ENCODE measurements at places on chromosomes 6 and 20. TPM values are rescaled to one million over a fixed set of nuclear protein-coding genes. Genes with fewer than 3 reads are reported as not detected.

- no peak for DNase-seq
Measured at GRCh38 chr6:112330071-112330878, 16.9 kb upstream of the RFPL4B start.

Gene STMND1
- total RNA-seq, result not detected

- no peak for DNase-seq
Measured at GRCh38 chr6:9511157-9511556, 903.7 kb downstream of the TFAP2A start.

DNA sequence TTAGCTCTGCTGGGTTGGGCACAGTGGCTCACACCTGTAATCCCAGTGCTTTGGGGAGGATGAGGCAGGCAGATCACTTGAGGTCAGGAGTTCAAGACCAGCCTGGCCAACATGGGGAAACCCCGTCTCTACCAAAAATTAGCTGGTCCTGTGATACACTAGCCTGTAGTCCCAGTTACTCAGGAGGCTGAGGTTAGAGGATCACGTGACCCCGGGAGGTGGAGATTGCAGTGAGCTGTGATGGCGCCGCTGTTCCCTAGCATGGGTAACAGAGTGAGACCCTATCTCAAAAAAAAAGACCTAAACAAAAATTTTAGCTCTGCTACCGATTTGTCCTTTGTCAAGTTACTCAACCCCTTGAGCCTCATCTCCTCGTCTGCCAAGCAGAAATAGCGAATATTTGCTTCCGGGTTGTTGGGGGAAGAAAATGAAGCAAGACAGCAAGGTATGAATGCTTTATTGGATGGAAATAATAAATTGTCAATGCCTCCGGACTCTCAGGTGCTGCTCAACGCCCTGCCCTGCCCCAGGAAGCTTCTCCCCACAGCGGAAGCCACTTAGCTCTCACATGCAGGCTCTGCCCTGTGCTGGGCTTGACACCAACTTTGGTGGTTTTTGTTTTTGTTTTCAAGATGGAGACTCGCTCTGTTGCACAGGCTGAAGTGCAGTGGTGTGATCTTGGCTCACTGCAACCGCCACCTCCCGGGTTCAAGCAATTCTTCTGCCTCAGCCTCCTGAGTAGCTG lies 24.9 kb upstream of the ITCH start:
- no peak for DNase-seq

GRCh38 chr6:101453221-101453620 lies 59.7 kb downstream of the GRIK2 start:
- DNase-seq, result no peak

Gene SYNDIG1
- total RNA-seq, result 32.7 TPM

Gene PROCR
- 15.6 TPM for total RNA-seq

DNA sequence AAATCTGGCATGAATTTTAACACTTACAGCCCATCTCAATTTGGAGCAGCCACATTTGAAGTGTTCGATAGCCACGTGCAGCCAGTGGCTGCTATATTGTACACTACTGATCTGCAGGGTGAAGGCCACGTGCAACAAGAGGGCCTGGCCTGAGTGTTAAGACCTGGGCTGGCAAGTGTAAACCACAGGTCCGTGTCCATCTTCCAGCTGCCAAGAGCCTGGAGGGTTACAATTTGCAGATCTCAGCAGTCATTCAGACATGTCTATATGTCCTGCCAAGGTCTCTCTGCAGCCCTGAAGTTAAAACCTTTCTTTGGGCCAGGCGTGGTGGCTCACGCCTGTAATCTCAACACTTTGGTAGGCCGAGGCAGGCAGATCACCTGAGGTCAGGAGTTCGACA lies 14.1 kb downstream of the SGK2 start:
- DNase-seq, result no peak

GRCh38 chr6:3635482-3635881 lies 116.0 kb downstream of the PXDC1 start:
- no peak for DNase-seq

Gene BIRC7
- total RNA-seq, result 5.6 TPM

Gene IRF4
- 0.28 TPM for total RNA-seq

DNA sequence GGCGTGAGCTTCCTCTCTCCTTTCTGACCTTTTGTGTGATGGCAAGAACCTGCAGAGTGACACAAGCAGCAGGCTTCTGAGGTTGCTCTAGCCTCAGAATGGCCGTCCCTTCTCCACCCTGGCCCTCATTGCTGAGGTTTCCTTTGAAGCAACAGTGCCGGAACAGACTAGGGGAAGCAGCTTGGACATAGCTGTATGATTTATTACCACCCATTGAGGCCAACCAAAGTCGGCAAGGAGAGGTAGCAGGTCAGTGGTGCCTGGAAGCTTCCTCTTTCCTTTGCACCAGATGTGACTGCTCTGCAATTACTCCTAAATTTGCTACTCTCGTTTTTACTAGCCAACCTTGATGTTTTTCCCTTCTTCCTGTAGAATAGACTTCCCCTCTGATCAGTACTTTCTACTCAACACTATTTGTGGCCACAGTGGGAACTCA lies 31.4 kb downstream of the PTPN1 start:
- no peak for DNase-seq

DNA sequence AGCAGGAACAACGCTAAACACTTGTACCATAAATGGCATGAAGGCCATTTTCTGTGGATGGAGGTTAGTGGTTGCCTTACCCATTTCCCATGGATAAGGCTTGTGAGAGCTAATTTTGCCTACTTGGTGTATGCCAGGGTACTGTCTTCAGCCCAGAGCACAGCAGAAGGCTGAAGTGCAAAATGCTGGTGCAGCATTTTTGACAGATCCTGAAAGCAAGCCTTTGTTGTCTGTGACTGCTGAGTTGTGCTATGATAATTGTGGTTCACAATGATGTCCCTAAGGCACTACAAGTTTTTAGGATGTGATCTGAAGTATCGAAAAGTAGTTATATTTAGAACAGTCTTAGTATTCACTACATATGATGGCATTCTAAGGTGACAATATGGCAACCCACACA lies 14.7 kb upstream of the HMGN3 start:
- no peak for DNase-seq

Gene C20orf202
- total RNA-seq, result 0.32 TPM

DNA sequence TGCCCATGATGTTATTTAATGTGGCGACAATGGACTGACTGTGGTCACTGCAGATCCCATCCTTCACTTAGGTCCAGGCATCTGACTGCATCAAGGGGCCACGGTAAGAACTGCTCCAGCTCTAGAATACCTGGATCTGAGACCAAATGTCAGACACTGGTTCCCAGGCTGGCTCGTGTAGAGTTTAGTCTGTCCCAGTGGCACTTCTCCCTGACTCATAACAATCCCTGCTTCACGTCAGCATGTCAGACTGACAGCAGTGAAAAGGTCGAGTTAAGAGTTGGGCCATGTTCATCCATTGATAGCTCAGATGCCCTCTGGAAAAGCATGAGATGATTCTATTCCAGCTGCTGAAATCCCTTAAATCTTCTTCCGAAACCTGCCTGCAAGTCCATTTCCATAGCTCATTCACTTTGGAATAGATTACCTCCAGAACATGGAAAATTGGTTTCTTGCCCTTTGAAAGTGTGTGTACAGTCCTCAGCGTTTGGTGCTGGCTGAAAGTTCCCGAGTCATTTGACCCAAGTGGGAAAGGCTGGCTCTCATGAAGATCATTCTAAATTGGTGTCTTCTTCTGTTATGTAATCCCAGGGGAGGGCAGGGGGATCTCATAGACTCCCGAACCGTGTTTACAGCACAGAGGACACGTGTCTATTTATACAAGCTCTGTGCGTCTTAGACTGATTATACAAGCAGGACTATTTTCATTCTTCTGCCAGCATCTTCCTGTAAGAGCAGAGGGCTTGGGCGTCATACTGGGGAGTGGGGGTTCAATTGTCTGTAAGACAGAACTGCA lies 160.8 kb downstream of the ZDHHC14 start:
- no peak for DNase-seq
